RKO (cell line): ENCODE measurements at places on chromosomes 5 and 9.

DNA sequence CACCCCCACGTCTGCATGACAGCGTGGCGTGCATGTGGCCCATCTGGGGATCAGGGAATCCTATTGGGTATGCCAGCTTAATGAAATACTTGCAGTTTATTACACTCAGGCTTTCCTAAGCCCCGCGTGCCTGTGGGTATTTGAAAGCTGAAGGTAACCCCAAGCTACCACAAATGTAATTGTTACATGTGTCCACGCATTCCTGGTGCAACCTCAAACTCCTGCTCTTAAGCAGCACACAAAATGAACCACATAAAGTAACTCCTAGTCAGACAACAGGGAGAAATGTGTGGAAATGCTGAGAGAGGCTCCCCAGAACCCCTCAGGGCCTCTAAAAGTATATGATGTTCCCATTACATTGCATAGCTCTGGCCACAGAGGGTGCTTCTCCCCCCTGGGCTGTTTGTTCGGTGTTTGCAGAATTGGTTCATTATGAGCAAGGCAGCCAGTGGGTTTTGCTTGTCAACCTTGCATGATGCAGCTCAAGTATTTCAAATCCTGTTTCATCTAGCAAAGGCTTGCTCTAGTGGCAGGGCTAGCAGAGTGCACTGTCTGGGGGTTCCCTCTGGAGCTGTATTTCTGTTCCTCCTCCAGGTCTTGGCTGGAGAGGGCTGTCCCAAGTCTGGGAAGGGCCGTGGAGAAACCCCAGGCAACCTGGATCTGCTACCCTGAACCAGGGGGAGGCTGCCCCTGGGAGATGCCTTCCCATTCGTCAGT, 1.8 kb upstream of the DCANP1 start:
- DNase-seq, result no peak

- DNase-seq, result peak; percentile 63
These were observed 55.3 kb downstream of the ERAP1 start for GRCh38 chr5:96752341-96753016.

- no peak for DNase-seq
These were observed 123.8 kb upstream of the DMRT1 start for GRCh38 chr9:717722-718121.

DNA sequence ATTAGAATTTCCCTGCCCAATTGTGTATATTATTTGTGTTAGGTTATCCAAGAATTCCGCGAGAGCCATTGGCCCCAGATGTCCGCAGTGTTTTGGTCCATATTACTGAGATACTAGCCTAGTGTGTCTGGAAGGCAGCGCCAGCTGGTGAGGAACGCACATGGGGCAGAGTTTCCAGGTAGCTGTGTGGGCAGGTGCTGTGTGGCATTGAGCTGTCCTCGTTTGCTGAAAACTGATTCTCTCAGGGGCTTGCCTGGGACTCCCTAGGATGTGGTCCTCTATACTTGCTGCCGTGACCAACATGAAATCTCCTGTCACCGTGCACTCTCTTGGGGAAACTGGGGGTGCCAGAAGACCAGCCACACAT, 288.7 kb downstream of the FANCC start:
- DNase-seq, result no peak

DNA sequence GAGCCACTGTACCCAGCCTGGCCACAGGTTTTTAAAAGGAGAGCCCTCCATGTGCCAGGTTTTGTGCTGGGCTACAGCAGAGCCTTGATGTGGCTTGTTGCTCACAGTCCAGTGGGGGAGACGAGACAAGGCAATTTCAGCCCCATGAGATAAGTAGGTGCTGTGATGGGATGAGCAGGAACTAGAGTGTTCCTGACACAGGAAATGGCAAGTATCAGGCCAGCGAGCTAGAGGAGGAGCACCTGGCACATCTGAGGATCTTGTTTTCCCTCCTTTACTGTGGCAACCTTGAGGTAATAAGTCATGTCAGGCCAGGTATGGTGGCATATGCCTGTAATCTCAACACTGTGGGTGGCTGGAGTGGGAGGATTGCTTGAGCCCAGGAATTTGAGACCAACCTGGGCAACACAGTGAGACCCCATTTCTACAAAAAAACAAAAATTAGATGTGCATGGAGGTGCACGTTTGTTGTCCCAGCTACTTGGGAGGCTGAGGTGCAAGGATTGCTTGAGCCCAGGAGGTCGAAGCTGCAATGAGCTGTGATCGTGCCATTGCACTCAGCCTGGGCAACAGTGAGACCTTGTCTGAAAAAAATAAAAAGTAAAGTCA, 3.8 kb upstream of the ZDHHC12 start:
- no peak for DNase-seq

GRCh38 chr9:105117234-105117633, 127.2 kb upstream of the SLC44A1 start:
- DNase-seq, result no peak
